Muscle of leg (tissue), 16 donors: ENCODE measurements at places on chromosomes 1 and 21. TPM values are rescaled to one million over a fixed set of nuclear protein-coding genes. Genes with fewer than 3 reads are reported as not detected.

Gene CHAF1B
- total RNA-seq, result 2.4 TPM

Gene AADACL4
- 0.04 TPM for total RNA-seq

Gene RIMS3
- total RNA-seq, result 0.49 TPM

Gene PPIAL4G
- total RNA-seq, result 0.04 TPM

Gene ABCG1
- 8.6 TPM for total RNA-seq

Gene GADD45A
- total RNA-seq, result 6.8 TPM

Gene ERICH3
- total RNA-seq, result 0.04 TPM

Gene GPR161
- total RNA-seq, result 9.8 TPM

Gene FCRL1
- total RNA-seq, result 0.09 TPM
